ENCODE measurements at places on chromosomes 2 and 18.

- DNase-seq: no peak
These were observed 41.1 kb downstream of the ZNF516 start for GRCh38 chr18:76453932-76454331.

DNA sequence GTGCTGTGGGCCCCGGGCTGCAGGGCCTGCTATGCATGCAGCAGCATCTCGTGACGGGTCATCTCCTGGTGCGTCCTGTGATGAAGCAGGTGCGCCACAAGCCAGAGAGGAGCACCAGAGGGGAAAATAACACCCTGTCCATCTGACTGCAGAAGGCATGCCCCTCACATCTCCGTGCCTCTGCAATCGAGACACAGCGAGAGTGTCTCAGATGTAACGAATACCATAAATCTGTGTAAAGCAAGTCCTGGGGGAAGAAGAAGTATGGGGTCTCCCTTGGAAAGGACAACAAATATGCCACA lies 137.5 kb downstream of the PTGR3 start:
- no peak for DNase-seq

DNA sequence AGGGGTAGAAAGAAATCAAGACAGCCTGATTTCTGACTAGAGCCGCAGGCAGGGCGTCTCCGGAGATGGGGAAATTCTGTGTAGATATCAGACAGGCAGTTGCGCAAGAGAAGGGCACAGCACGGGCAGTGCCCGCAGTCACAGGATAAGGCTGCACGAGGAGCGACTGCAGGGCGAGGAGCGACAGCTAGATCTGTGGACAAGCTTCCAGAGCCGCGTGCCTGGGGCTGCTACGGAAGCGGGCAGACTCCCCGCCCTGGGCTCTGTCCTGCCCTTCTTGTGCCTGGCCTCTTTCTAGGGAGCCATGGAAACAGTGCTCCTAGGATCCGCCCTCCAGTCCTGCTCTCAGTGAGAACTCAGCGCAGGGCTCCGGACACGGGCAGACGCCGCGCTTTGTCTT lies 12.6 kb downstream of the MC5R start:
- no peak for DNase-seq

- DNase-seq: no peak
These were observed 1.1 kb downstream of the SLC38A11 start for GRCh38 chr2:164954186-164954585.

- no peak for DNase-seq
These were observed 99.1 kb downstream of the ADD2 start for GRCh38 chr2:70668911-70669310.

- DNase-seq: no peak
These were observed 513.0 kb downstream of the GALR1 start for GRCh38 chr18:77762642-77763041.

DNA sequence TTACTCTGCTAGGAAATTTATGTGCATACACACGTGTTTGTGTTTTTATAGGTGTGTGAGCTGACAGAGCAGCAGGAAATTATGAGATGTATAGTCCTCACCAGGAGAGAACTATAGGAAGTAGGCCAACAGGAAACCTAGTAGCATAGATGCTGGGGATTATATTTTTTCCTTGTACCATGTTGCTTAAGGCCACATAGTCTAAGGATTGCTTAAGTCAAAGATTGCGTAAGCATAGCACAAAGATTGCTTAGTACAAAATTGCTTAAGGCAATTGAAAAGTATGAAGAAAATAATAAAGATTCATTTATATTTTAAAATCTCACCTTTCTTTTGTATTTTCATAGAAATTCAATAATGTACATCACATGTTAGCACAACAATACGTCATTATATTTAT lies 18.7 kb upstream of the CCDC102B start:
- no peak for DNase-seq
